ENCODE measurements at places on chromosomes 7 and 10. TPM values are rescaled to one million over a fixed set of nuclear protein-coding genes. Genes with fewer than 3 reads are reported as not detected.

GDF10 gene
- 0.43 TPM for total RNA-seq

PKD2L1 gene
- not detected for total RNA-seq

LRRN3 gene
- total RNA-seq: 0.23 TPM

DNA sequence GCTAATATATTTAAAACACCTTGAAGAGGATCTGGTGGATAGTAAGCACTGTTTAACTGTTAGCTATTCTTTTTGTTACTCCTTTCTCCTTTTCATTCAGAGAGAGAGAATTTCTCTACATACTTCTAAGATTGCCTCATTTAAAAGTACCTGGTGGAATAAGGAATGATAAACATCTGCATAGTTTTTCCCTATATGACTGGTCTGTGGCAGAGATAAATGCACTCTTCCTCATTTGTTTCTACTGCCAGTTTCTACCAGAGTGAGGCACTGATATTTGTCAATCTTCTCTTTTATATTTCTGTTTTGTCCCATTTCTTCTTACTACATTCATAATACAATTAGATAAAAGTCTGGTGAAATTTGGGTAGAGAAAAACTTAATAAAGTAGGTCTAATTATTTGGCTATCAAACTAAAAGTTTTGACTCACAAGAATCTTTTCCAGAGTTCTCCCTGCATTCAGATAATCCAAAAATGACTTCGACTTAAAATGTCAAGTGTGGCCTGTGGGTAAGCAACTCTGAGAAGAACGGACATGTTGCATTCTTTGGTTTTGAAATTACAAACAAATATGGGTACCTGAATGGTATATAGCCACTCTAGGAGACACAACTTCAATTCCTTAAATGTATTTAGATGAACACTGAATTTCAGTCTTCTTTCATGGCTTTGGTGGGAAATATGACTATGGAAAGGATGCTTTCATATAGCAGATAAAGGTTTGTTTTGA is 38.8 kb downstream of the RNLS start:
- no peak for DNase-seq

- no peak for DNase-seq
These were observed 215.8 kb downstream of the SKAP2 start for GRCh38 chr7:26648554-26648953.

GRCh38 chr10:132813560-132814468 is 27.9 kb upstream of the NKX6-2 start:
- DNase-seq: no peak

- peak; percentile 87 for DNase-seq
These were observed 70.3 kb upstream of the MXI1 start for GRCh38 chr10:110137142-110137545.
